ENCODE measurements at places on chromosomes 2 and 18.

- DNase-seq, result no peak
Measured at GRCh38 chr2:239774933-239775622, 250.1 kb downstream of the NDUFA10 start.

DNA sequence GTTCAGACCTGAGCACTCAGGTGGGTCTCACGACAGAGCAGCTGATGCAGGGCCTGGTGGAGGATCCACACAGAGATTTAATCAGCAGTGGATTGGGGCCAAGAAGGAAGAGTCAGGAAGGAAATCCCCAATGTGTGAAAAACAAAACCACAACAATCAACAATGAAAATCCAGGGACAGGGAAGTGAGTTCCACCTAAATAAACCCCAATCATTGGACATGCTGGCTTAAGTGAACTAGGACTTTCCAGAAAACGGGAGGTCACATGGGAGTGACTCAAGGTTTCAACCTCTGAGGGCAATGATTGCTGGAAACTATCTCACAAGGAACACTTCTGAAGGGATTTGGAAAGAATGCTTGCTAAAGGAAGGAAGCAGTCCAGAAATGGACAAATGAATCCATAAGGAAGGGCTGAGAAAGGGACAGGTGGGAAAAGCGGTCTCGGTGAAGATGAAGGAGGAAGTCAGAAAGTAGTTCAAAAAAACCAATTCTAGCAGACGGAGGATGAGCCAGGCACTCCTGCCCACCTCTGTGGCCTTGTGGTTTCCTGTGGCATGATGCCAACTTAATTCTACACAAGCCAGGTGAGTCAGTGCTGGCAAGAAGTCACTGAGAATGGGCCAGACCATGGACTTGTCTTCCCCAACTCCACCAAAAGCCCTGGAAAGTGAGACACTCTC is 15.4 kb upstream of the XDH start:
- DNase-seq, result no peak

- no peak for DNase-seq
Measured at GRCh38 chr18:54611816-54612215, 20.8 kb downstream of the DYNAP start.

- no peak for DNase-seq
Measured at GRCh38 chr2:159946326-159946999, 116.0 kb downstream of the PLA2R1 start.

DNA sequence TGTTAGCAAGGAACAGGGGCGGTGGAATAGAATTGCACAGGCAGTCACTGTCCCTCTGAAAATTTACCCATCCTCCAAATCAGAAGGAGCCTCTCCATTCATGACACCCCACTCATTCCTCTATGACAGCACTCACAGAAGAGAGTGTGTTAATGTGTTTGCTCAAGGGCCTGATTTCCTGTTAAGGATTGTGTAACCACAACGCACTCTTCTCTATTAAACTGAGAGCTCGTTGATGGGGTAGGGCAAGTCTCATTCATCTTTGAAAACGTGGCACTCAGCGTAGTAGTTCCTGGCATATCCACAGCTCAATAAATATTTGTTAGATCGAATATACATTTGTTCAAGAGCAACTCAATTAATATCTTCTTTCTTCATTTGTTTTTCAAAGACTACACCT is 106.4 kb downstream of the VAPA start:
- DNase-seq, result no peak

- DNase-seq, result no peak
Measured at GRCh38 chr18:23053776-23054457, 81.4 kb upstream of the CABLES1 start.

- no peak for DNase-seq
Measured at GRCh38 chr18:74804677-74805076, 207.0 kb downstream of the ZNF407 start.

DNA sequence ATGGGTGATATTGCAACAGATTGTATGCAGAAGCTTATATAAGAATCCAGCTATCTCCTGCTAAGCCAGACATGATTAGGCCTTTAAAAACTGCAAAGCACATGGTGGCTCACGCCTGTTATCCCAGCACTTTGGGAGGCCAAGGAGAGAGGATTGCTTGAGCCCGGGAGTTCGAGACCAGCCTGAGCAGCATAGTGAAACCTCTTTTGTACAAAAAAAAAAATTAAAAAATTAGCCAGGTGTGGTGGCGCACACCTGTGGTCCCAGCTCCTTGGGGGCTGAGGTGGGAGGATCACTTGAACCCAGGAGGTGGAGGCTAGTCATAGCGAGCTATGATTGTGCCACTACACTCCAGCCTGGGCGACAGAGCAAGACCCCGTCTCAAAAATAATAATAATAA is 204.6 kb downstream of the TNS1 start:
- DNase-seq, result no peak

Measured in stimulated activated CD8-positive, alpha-beta memory T cell treated with anti-CD3 and anti-CD28 coated beads, Interleukin-2, amount 100 ng/mL, for 48 hours (primary cell).